GM23248 (cell line): ENCODE measurements at places on chromosomes 4 and X.

DNA sequence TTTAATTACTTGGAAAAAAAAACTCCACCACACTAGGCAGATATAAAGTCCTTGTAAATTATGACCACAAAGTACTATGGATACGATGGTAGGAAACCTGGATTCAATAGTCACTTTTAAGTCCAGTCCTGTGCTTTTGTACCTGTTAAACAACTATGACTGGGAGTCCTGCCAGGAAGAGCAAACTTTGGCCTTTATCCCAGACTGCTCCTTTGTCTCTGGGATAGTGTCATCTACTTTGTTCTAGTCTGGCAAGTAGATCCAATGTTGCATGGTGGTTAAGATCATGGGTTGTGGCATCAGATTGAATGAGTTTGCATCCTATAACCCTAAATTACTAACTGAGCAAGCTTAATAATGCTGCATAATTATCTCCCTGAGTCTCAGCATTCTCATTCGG lies 175.3 kb upstream of the FGF13 start:
- DNase-seq, result peak; percentile 12
- H3K27me3 ChIP-seq, result no peaks in the 10 kb centered on the region
- peaks cover 17% of the 10 kb centered on the region; the same call in 1 of the 2 replicates for H3K4me1 ChIP-seq
- H3K4me3 ChIP-seq, result no peak overlapping the region
- H3K36me3 ChIP-seq, result no peaks in the 10 kb centered on the region
- H3K27ac ChIP-seq, result no peak overlapping the region

GRCh38 chrX:24693453-24694202 lies at the start of gene POLA1:
Gene POLA1, plus strand, starts transcription at chrX:24693918. Its CDS starts 44 bp downstream, at chrX:24693962.
- no peaks in the 10 kb centered on the region for H3K4me1 ChIP-seq
- H3K36me3 ChIP-seq, result no peaks in the 10 kb centered on the region
- peak; percentile 94 for DNase-seq
- peak within 1 kb of the TSS; percentile 72 for H3K27ac ChIP-seq
- no peaks in the 10 kb centered on the region for H3K27me3 ChIP-seq

- H3K4me1 ChIP-seq, result peaks cover 29% of the 10 kb centered on the region
- H3K4me3 ChIP-seq, result no peak overlapping the region
- H3K27me3 ChIP-seq, result no peaks in the 10 kb centered on the region
- no peak overlapping the region for H3K27ac ChIP-seq
Observed at GRCh38 chr4:158053086-158053485, 119.7 kb downstream of the GASK1B start.

- H3K27me3 ChIP-seq, result no peaks in the 10 kb centered on the region
- no peaks in the 10 kb centered on the region for H3K36me3 ChIP-seq
- no peak for DNase-seq
- no peak overlapping the region for H3K27ac ChIP-seq
- H3K4me3 ChIP-seq, result no peak overlapping the region
Observed at GRCh38 chr4:123750044-123750443, 353.4 kb downstream of the SPRY1 start.

DNA sequence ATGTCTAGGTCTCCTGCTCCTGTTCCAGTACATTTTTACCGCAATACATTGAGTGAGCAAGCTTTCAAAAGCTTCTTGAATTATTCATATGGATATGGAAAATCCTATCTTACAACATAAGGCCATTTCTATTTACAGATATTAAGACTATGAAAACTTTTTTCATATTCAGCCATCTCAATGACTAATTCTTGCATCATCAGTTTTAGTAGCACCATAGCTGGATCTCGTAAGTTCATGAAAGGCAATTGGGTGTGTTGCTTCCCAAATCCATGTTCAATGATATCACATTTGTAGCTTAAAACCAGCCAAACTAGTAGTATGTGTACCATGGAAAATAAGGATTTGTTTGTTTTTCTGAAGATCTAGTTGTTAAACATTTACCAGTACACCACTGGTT lies 118.3 kb upstream of the GABRA2 start:
- H3K27me3 ChIP-seq, result no peaks in the 10 kb centered on the region
- H3K27ac ChIP-seq, result no peak overlapping the region

GRCh38 chr4:187887906-187888305 lies 107.7 kb upstream of the ZFP42 start:
- no peak overlapping the region for H3K27ac ChIP-seq
- no peaks in the 10 kb centered on the region for H3K27me3 ChIP-seq
- no peak overlapping the region for H3K4me3 ChIP-seq
- DNase-seq, result no peak
- no peaks in the 10 kb centered on the region for H3K4me1 ChIP-seq
- no peaks in the 10 kb centered on the region for H3K36me3 ChIP-seq

DNA sequence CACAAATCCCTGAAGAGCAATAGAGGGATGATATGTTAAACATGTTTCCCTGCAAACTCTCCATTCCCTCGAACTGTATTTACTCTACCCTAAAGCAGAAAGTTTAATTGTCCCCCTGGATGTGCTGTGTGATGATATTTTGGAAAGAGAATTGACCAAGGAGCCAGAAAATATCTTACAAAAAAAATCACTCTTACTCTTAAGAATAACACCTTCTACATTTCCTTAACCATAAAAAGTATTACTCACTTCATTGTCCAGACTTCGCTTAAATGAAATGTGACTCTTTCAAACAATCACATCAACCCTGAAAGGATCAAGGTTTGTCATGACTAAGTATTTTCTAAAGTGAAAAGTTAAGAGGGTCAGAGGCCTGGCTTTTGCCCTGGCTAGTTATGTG lies 49.0 kb upstream of the EGFL6 start:
- no peaks in the 10 kb centered on the region for H3K27me3 ChIP-seq
- peak overlapping the region; percentile 50 for H3K27ac ChIP-seq
- DNase-seq, result no peak
- peaks cover 10% of the 10 kb centered on the region for H3K4me1 ChIP-seq
- H3K4me3 ChIP-seq, result no peak overlapping the region

- H3K4me1 ChIP-seq, result no peaks in the 10 kb centered on the region
- peaks cover 29% of the 10 kb centered on the region for H3K27me3 ChIP-seq
- no peaks in the 10 kb centered on the region for H3K36me3 ChIP-seq
- no peak overlapping the region for H3K27ac ChIP-seq
- H3K4me3 ChIP-seq, result no peak overlapping the region
Observed at GRCh38 chr4:74733756-74734155, 60.6 kb downstream of the BTC start.

DNA sequence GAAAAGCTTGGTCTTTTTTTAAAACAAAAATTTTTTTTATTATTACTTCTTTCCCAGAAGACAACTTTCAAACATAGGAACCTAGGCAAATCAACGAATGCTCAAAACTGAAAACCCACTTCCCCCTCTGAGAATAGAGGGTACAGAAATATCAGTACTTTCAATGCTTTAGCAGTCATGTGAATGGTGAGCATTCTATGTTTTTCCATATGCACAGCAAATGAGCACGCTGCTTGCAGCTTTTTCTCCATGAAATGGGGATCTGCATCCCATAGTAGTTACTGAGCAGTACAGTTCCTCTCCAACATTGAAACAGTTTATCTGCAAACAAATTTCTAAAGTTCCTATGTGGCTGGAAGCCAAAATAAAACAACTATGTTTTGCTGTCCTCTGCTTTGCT lies 108.4 kb upstream of the BMP2K start:
- no peaks in the 10 kb centered on the region for H3K27me3 ChIP-seq
- no peaks in the 10 kb centered on the region for H3K36me3 ChIP-seq
- H3K4me1 ChIP-seq, result no peaks in the 10 kb centered on the region
- H3K27ac ChIP-seq, result no peak overlapping the region

GRCh38 chr4:168679819-168680218 lies 183.0 kb downstream of the PALLD start:
- no peaks in the 10 kb centered on the region; the same call in 1 of the 2 replicates for H3K4me1 ChIP-seq
- H3K4me3 ChIP-seq, result no peak overlapping the region
- H3K27ac ChIP-seq, result no peak overlapping the region

- H3K36me3 ChIP-seq, result no peaks in the 10 kb centered on the region
- no peaks in the 10 kb centered on the region for H3K27me3 ChIP-seq
- peak; percentile 25 for DNase-seq
- peaks cover 21% of the 10 kb centered on the region for H3K4me1 ChIP-seq
- peak overlapping the region; percentile 64 for H3K27ac ChIP-seq
- peak overlapping the region; percentile 99 for H3K4me3 ChIP-seq
Observed at GRCh38 chr4:105707782-105708180, 708 bp downstream of the INTS12 start.

DNA sequence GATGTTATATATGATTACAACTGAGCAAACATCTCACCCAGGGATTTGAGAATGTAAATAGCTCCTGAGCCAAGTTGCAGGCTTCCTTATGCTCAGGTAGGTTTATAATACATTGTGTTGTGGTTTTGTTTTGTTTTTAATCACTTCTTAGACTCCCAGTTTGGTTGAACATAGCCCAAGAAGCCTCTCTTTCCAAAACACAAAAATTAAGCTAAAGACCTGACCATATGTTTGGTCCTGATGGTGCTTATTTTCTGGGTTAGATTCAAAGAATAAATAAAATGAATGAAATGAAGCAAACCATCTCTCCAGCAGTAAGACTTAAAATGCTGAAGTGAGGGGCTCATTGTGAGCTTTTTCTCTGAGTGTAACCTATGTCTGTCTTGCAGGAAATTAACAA lies 93.5 kb downstream of the GRXCR1 start:
- no peak overlapping the region for H3K4me3 ChIP-seq
- no peaks in the 10 kb centered on the region for H3K36me3 ChIP-seq
- H3K4me1 ChIP-seq, result no peaks in the 10 kb centered on the region
- no peaks in the 10 kb centered on the region for H3K27me3 ChIP-seq
- no peak for DNase-seq

DNA sequence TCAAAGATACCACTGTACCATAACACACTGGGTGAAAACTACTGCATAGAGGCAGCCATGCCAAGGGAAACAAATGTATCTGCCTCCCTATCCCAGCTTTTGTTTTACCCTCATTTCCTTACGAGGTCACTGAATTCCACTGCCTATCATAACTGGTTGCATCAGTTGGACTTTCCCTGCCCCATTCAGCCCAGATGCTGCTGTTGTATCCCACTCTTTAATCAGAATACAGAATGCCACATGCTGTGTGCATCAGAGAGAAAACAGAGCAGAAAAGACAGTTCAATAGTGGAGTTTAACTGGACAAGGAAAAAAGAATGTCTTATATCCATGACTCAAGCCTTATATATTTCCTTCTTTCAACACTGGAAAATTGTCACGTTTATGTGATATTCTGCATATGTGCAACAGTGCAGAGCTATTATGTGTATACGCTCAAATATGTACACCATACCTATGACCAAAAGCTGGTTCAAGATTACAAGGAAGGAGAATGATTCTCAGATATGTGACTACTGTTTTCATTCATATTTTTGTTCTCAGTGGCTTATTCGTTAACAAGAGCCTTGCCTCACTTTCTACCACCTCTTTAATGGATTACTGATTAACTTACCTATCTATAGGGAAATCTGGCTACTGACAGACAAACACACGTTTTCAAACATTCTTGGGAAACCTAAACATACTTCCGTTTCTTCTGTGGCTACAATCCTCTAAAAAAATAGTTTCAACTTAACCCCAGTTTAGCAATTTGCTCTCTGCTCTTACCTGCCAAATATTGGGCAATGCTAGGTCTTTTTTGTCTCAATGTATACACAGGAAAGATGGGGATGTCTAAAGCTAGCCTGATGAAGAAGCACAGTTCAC lies 378.9 kb downstream of the SMARCA1 start:
- no peak overlapping the region for H3K27ac ChIP-seq
- H3K27me3 ChIP-seq, result no peaks in the 10 kb centered on the region
- H3K4me1 ChIP-seq, result no peaks in the 10 kb centered on the region
- DNase-seq, result no peak

GRCh38 chr4:22873899-22874298 lies 181.2 kb downstream of the GBA3 start:
- no peaks in the 10 kb centered on the region for H3K36me3 ChIP-seq
- no peak overlapping the region for H3K27ac ChIP-seq
- no peaks in the 10 kb centered on the region for H3K27me3 ChIP-seq
- DNase-seq, result no peak

DNA sequence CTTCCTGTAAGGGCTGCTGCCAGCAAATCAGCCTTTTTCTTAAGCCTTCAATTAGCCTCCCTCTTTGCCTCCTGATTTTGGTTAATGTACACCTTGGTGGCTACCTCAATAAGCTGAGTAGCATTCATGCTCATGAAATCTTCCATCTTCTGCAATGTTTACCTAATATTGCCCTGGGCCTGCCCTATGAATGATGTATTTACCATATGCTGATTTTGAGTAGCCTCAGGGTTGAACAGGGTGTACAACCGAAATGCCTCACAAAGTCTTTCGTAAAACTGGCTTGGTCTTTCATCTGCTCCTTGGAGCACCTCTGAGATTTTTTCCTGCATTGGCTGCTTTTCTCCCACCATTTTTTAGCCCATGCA lies 29.8 kb downstream of the SULT1E1 start:
- no peaks in the 10 kb centered on the region for H3K4me1 ChIP-seq
- no peak overlapping the region for H3K4me3 ChIP-seq
- DNase-seq, result no peak
- H3K36me3 ChIP-seq, result no peaks in the 10 kb centered on the region
- no peak overlapping the region for H3K27ac ChIP-seq

DNA sequence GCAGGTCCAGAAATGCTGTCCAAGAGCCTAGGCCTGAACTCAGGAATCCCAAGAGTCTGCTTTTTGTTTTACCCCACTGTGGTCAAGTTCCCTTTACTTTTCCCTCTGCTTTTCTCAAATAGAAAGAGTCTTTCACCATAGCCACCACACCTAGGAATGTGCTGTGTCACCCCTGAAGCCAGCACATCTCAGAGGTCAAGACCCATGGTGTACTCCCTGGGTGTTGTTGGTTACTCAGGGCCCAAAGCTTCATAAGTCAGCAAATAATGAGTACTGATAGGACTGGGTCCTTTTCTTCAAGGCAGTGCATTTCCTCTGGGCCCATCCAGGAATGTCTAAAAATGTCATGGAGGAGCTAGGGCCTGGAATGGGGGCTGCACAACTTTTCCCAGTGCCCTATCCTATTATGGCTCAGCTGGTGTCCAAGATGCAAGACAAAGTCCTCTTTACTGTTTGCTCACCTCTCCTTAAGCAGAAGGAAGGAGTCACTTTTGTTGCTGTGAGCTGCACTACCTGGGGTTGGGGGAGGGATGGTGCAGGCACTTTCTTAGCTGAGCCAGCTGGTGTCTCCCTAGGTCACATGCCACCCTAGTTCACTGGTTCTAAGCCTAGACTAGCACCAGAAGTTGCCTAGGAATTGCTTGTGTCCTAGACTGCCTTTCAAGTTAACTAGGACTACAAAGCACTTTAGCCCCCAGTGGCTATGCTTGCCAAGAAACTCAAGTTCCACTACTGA lies 62.4 kb upstream of the RXFP1 start:
- no peaks in the 10 kb centered on the region for H3K27me3 ChIP-seq
- peaks cover 31% of the 10 kb centered on the region for H3K4me1 ChIP-seq
- no peak overlapping the region for H3K27ac ChIP-seq

GRCh38 chrX:108299101-108299591 lies 139.1 kb downstream of the COL4A6 start:
- DNase-seq, result peak; percentile 38
- H3K4me3 ChIP-seq, result no peak overlapping the region
- H3K4me1 ChIP-seq, result peaks cover 6% of the 10 kb centered on the region
- H3K27me3 ChIP-seq, result no peaks in the 10 kb centered on the region
- no peaks in the 10 kb centered on the region for H3K36me3 ChIP-seq
- H3K27ac ChIP-seq, result no peak overlapping the region

DNA sequence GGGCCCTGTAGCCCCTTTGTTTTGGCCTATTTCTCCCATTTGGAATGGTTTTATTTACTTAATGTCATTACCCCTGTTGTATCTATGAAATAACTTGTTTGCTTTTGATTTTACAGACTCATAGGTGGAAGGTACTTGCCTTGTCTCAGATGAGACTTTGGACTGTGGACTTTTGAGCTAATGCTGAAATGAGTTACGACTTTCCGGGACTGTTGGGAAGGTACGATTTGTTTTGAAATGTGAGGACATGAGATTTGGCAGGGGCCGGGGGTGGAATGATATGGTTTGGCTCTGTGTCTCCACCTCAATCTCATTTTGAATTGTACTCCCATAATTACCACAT lies 39.4 kb downstream of the NLRP2B start:
- no peaks in the 10 kb centered on the region for H3K36me3 ChIP-seq
- no peaks in the 10 kb centered on the region for H3K4me1 ChIP-seq
- H3K27me3 ChIP-seq, result no peaks in the 10 kb centered on the region
- H3K27ac ChIP-seq, result no peak overlapping the region
